ENCODE measurements at places on chromosomes 3 and 15. TPM values are rescaled to one million over a fixed set of nuclear protein-coding genes. Genes with fewer than 3 reads are reported as not detected.

Gene GADL1
- total RNA-seq = not detected

- peak overlapping the region; percentile 100 for H3K27ac ChIP-seq
- peaks cover 45% of the 10 kb centered on the region for H3K4me1 ChIP-seq
- H3K27me3 ChIP-seq = no peaks in the 10 kb centered on the region
- DNase-seq = peak; percentile 53
- peak overlapping the region; percentile 48 for H3K4me3 ChIP-seq
Observed at GRCh38 chr3:48465237-48465530, 18.6 kb downstream of the ATRIP start.

GRCh38 chr3:187748050-187748481 lies 2.8 kb upstream of the BCL6 start:
- H3K36me3 ChIP-seq = no peaks in the 10 kb centered on the region
- peaks cover 28% of the 10 kb centered on the region for H3K4me1 ChIP-seq
- H3K4me3 ChIP-seq = no peak overlapping the region
- peak overlapping the region; percentile 97 for H3K27ac ChIP-seq

- no peak for DNase-seq
- no peak overlapping the region for H3K4me3 ChIP-seq
- H3K36me3 ChIP-seq = no peaks in the 10 kb centered on the region
- peaks cover 22% of the 10 kb centered on the region for H3K4me1 ChIP-seq
- H3K27ac ChIP-seq = peak overlapping the region; percentile 50
Observed at GRCh38 chr3:98778383-98778782, 15.2 kb downstream of the ST3GAL6 start.

- no peaks in the 10 kb centered on the region for H3K27me3 ChIP-seq
- no peak overlapping the region for H3K27ac ChIP-seq
- no peak overlapping the region for H3K4me3 ChIP-seq
- H3K4me1 ChIP-seq = peaks cover 10% of the 10 kb centered on the region
Observed at GRCh38 chr3:28252001-28252431, 10.6 kb downstream of the CMC1 start.

Measured in upper lobe of left lung (tissue), 6 donors.